CD4-positive, alpha-beta T cell (primary cell): ENCODE measurements at places on chromosomes 5 and 9. TPM values are rescaled to one million over a fixed set of nuclear protein-coding genes. Genes with fewer than 3 reads are reported as not detected.

Gene SPATA24
- total RNA-seq, result 3.0 TPM

Gene ENHO
- 0.45 TPM for total RNA-seq

Gene ANGPTL2
- not detected for total RNA-seq

Gene PCDHGA6
- total RNA-seq, result 0.11 TPM
